ENCODE measurements at places on chromosomes 3 and 15. TPM values are rescaled to one million over a fixed set of nuclear protein-coding genes. Genes with fewer than 3 reads are reported as not detected.

- H3K4me3 ChIP-seq, result no peak overlapping the region
- DNase-seq, result no peak
- H3K27ac ChIP-seq, result no peak overlapping the region
These were observed 307.6 kb downstream of the ZBTB20 start for GRCh38 chr3:114839476-114839875.

The GOLGA6A gene
- total RNA-seq, result 1.2 TPM

- no peak overlapping the region for H3K4me3 ChIP-seq
- no peak overlapping the region for H3K27ac ChIP-seq
- DNase-seq, result no peak
- H3K4me1 ChIP-seq, result peaks cover 2% of the 10 kb centered on the region
- H3K27me3 ChIP-seq, result no peaks in the 10 kb centered on the region
These were observed 13.0 kb upstream of the MAPK6 start for GRCh38 chr15:52005748-52006701.

GRCh38 chr15:42106288-42106687 is 11.9 kb upstream of the PLA2G4D start:
- no peak overlapping the region for H3K4me3 ChIP-seq
- no peaks in the 10 kb centered on the region for H3K27me3 ChIP-seq
- no peak for DNase-seq
- H3K4me1 ChIP-seq, result no peaks in the 10 kb centered on the region
- H3K27ac ChIP-seq, result no peak overlapping the region
- H3K36me3 ChIP-seq, result no peaks in the 10 kb centered on the region

The TICRR gene
- not detected for total RNA-seq

DNA sequence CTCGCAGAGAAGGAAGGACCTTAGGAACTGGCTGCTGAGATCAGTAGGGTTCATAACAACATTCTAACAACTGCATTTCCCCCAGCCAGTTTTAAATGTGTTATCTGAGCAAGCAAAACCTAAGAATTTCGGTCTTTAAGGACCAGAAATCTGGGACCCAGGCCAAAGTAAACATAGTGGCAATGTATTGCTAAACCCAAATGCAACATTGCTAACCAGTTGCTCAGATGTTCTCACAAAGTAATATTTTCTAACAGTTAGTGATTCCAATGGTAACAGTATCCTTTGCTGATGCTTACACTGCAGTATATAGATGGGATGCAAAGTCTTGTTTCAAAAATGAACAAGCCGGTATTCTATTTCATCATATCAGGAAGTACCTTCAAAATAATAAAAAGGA is 254.3 kb downstream of the RYR3 start:
- no peak for DNase-seq
- no peak overlapping the region for H3K27ac ChIP-seq
- H3K4me1 ChIP-seq, result no peaks in the 10 kb centered on the region
- no peaks in the 10 kb centered on the region for H3K27me3 ChIP-seq

DNA sequence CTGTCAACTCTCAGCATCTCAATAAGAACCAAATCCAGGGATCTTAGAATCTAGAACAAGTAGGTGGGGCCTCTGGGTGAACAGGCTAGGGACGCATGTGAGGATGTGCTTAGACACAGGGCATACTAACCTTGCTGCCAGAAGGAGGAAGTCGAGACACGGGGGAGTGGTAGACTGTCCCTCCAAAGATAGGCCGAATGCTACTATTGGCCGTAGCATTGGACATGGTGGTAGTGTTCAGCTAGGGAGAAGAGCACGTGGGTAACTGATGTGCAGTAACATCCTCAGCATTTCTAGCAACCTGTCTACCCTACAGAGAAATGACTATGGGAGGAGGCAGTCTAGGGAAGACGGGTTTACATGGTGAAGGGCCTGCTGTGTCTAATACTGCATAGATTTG is 15.6 kb downstream of the RCCD1 start:
- peaks cover 26% of the 10 kb centered on the region for H3K36me3 ChIP-seq
- H3K4me1 ChIP-seq, result no peaks in the 10 kb centered on the region
- H3K27ac ChIP-seq, result no peak overlapping the region
- H3K27me3 ChIP-seq, result no peaks in the 10 kb centered on the region

DNA sequence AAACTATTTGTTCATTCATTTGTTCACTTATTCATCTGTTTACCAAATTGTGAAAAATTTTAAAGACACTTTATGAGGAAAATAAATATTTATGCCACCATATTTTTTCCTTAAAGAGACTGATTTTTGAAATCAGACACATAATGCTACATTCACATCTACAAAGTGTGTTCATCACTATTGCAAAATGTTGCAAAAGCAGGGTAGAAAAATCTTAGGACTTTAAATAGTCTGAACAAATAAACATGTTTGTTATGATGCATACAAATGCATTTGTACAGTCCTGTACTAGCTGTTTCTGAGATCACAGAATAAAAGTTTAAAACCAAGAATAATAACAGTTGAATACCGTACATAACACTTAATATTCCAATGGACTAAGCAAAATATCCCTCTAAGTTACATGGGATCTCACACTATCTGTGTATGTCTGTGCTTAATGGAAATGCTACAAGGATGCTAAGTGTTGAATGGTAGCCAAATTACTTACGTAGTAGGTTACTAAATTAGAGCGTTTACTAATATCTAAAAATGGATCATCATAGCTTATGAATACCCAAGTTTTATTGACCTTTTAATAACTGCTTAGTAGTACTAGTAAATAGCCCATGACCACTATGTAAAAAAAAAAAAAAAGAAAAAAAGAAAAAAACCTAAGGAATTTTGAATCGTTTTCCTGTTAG is 25.1 kb downstream of the ATP11B start:
- no peaks in the 10 kb centered on the region for H3K27me3 ChIP-seq
- no peak for DNase-seq
- no peak overlapping the region for H3K4me3 ChIP-seq
- H3K4me1 ChIP-seq, result peaks cover 27% of the 10 kb centered on the region
- H3K36me3 ChIP-seq, result peaks cover 16% of the 10 kb centered on the region

The ADIPOQ gene
- total RNA-seq, result 0.84 TPM

DNA sequence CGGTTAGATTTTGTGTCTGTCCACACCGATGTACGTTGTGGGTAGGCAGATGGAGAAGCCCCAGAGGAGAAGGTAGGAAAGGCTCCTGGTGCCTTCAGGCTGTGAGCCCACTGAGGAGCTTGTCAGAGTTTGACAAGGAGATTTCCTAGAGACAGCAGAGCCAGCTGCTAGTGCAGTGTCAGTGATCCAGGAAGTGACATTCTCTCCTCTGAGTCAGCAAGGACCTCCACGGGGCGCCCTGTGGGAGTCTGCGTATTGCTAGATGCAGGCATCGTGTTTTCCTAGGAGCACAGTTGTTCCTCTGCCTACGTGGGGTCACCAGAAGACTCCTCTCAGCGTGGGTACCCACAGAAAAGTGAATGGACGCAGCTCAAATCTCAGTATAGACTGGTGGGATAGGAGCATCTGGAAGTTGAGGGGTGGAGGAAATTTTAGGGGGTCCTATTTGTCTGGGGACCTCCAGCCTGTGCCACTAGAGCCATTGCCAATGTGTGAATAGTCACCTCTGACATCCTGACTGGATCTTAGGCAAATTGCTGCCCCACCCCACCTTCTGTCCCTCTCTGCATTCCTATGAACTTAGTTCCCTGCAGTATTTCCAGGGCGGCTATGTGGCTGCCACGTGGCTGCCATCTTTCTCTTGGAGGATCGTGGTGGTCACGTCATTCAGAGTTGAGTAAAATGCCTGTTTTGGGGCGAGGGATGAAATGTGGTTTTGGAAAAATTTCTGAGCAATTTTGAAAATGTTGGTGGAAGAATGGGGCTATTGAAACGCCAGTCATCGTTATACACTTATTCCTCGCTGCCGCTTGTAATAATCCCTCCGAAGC is 84.8 kb upstream of the KLHL25 start:
- no peaks in the 10 kb centered on the region for H3K27me3 ChIP-seq
- H3K27ac ChIP-seq, result no peak overlapping the region
- H3K4me1 ChIP-seq, result no peaks in the 10 kb centered on the region
- no peak overlapping the region for H3K4me3 ChIP-seq
- DNase-seq, result no peak

- no peaks in the 10 kb centered on the region for H3K36me3 ChIP-seq
- H3K27ac ChIP-seq, result peak overlapping the region; percentile 91
- DNase-seq, result no peak
- H3K27me3 ChIP-seq, result no peaks in the 10 kb centered on the region
These were observed 489 bp downstream of the HDGFL3 start for GRCh38 chr15:83207009-83207659.

The HACD3 gene
- 19.1 TPM for total RNA-seq

- H3K36me3 ChIP-seq, result no peaks in the 10 kb centered on the region
- no peaks in the 10 kb centered on the region for H3K27me3 ChIP-seq
- no peak overlapping the region for H3K4me3 ChIP-seq
- no peak overlapping the region for H3K27ac ChIP-seq
- H3K4me1 ChIP-seq, result no peaks in the 10 kb centered on the region
These were observed 796.2 kb downstream of the NAALADL2 start for GRCh38 chr3:175655351-175655750.

- H3K4me3 ChIP-seq, result no peak overlapping the region
- H3K27me3 ChIP-seq, result no peaks in the 10 kb centered on the region
- peaks cover 7% of the 10 kb centered on the region for H3K4me1 ChIP-seq
- H3K36me3 ChIP-seq, result no peaks in the 10 kb centered on the region
- DNase-seq, result no peak
These were observed 4.7 kb upstream of the DCBLD2 start for GRCh38 chr3:98906230-98906629.

- H3K27ac ChIP-seq, result no peak overlapping the region
- peaks cover 39% of the 10 kb centered on the region for H3K4me1 ChIP-seq
- no peak for DNase-seq
- H3K4me3 ChIP-seq, result no peak overlapping the region
These were observed 322.6 kb downstream of the MEX3B start for GRCh38 chr15:81723113-81723651.

DNA sequence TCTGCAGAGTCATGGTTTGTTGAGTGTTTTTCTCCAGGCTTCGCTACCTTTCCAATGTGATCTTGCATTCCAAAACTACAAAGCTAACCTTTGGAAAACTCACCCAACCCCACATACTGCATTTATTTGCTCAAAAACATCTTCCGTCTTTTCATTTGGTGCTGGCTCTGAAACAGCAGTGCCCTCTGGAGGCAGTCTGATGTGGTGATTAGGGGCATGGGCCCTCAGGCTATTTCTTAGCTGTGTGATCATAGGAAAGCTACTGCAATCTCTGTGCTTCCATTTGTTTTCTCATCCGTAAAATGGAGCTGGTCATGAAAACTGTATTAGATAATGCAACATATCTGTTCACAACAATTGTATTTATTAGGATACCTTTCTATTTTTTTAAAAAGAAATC is 47.0 kb downstream of the MTHFS start:
- no peak for DNase-seq
- H3K36me3 ChIP-seq, result peaks cover 20% of the 10 kb centered on the region
- H3K4me3 ChIP-seq, result no peak overlapping the region
- H3K27me3 ChIP-seq, result no peaks in the 10 kb centered on the region
- no peaks in the 10 kb centered on the region for H3K4me1 ChIP-seq

The INSYN1 gene
- total RNA-seq, result 21.2 TPM

- H3K36me3 ChIP-seq, result no peaks in the 10 kb centered on the region
- H3K27ac ChIP-seq, result no peak overlapping the region
- H3K27me3 ChIP-seq, result no peaks in the 10 kb centered on the region
- DNase-seq, result no peak
These were observed 101.6 kb downstream of the KCNMB2 start for GRCh38 chr3:178637802-178638201.

DNA sequence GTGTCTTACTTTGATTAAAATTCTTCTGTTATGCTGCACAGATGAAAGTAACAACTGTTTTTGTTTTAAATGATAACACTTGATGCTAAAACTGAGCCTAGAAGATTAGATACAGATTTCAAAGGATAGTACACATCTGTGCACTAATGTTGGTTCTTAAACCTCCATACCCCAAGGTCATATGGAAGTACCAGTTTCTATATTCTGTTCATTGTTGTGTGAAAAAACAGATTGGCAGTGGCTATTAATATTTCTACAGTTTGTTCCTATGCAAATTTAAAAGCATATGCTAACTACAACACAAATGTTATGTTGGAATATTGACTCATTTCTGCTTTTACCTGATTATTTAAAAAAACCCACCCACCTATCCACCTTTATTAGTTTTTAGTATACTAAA is 32.0 kb upstream of the GBE1 start:
- H3K4me1 ChIP-seq, result peaks cover 5% of the 10 kb centered on the region
- no peaks in the 10 kb centered on the region for H3K36me3 ChIP-seq
- H3K4me3 ChIP-seq, result no peak overlapping the region

The MRAS gene
- 59.2 TPM for total RNA-seq

The CERS3 gene
- total RNA-seq, result not detected

The GOLGA8S gene
- total RNA-seq, result not detected

GRCh38 chr15:92637626-92638025 is 17.9 kb downstream of the FAM174B start:
- no peaks in the 10 kb centered on the region for H3K27me3 ChIP-seq
- H3K36me3 ChIP-seq, result no peaks in the 10 kb centered on the region
- no peak for DNase-seq
- H3K4me3 ChIP-seq, result no peak overlapping the region
- H3K4me1 ChIP-seq, result peaks cover 57% of the 10 kb centered on the region
- H3K27ac ChIP-seq, result peak overlapping the region; percentile 83

The GPR149 gene
- not detected for total RNA-seq

GRCh38 chr15:71411538-71412482 is 296.5 kb downstream of the THSD4 start:
- H3K27ac ChIP-seq, result peak overlapping the region; percentile 65
- H3K27me3 ChIP-seq, result no peaks in the 10 kb centered on the region
- no peak overlapping the region for H3K4me3 ChIP-seq
- no peak for DNase-seq
- H3K36me3 ChIP-seq, result no peaks in the 10 kb centered on the region
- peaks cover 46% of the 10 kb centered on the region for H3K4me1 ChIP-seq

The TAGLN3 gene
- total RNA-seq, result 4.0 TPM

GRCh38 chr3:186953011-186953487 is 22.7 kb downstream of the ST6GAL1 start:
- H3K36me3 ChIP-seq, result no peaks in the 10 kb centered on the region
- H3K4me1 ChIP-seq, result peaks cover 11% of the 10 kb centered on the region
- DNase-seq, result no peak
- H3K4me3 ChIP-seq, result no peak overlapping the region

The ABHD10 gene
- total RNA-seq, result 6.5 TPM

The CGNL1 gene
- 9.6 TPM for total RNA-seq

DNA sequence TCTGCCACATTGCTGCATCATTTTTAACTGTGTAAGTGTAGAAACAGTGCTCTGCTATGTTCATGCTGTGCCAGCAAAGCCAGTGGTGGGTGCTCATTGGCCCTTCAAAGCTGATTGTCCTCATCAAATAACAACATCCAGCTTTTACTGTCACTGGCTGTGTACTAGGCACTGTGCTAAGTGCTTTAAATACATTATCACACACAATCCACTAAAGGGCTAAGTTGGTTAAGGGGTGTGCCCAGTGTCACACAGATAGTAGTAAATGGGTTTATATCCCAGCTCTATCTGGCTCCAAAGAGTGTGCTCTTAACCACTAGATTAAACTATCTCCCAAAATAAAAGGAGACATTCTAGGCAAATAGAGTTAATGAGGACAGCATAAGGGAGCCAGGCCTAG is 7.7 kb downstream of the TUBGCP4 start:
- H3K4me1 ChIP-seq, result peaks cover 8% of the 10 kb centered on the region
- no peak for DNase-seq
- H3K27ac ChIP-seq, result no peak overlapping the region
- no peaks in the 10 kb centered on the region for H3K27me3 ChIP-seq

Data from esophagus muscularis mucosa (tissue), 4 donors.